ENCODE measurements at places on chromosomes 3 and 15.

DNA sequence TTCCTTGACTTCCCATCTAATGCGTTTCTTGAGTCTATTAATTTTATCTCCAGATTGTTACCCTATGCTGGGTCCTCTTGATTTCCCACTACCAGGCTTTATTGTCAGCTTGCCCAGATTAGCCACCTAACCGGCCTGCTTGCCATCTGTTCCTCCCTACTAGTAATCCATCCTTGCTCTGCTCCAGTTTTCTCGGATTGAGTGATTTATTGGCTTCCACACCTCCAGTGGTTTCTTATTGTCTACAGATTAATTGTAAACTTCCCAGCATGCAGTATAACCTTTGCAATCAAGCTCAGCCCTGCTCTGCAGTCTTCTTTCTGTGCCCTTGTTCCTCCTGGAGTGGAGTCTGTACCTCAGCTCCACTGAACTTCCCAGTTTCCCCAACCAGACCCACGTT, 63.4 kb downstream of the ARHGEF26 start:
- DNase-seq: no peak

DNA sequence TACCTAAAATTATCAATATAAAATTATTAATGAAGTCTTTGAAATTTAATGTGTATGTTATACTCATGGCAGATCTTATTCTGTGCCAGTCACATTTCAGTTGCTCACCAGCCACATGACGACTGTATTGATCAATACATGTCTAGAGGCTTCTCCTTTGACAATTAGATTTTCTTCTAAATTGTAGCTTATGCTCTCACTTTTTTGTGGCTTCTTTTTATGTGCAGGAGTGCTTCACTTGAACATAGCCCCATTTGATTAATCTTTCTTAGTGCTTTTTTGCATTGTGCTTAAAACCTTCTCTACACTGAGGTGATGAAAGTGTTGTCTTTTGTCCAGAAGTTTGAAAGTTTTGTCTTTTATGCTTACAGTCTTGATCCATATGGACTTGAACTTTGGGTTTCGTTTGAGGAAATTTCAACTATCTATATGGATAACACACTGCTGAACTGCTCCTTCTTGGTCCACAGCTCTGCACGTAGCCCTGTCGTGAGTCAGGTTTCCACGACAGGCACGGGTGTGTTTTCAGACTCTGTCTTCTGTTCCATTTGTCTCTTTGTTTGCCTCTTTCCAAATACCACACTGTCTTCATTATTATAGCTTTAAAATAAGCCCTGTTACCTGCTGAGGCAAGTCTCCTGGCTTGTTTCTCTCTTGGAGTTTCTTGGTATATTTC, 393.9 kb upstream of the CFAP20DC start:
- DNase-seq: no peak

GRCh38 chr3:42101048-42101447, 9.9 kb downstream of the TRAK1 start:
- no peak for DNase-seq

DNA sequence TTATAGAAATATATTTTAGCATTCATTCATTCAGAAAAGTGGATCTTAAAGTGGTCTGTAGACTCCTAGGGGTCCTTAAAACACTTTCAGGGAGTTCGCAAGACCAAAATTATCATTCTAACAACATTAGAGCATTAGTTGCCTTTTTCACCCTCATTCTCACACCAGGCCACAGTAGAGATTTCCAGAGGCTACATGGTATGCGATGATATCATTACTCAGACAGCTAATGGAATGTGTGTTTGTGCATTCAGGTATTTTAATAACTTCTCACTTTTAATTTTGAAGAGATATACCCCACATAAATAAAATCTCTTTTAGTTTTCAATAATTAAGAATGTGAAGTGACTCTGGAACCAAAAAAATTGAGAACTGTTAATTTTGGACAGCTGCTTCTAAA, 206.9 kb downstream of the NSUN3 start:
- no peak for DNase-seq

DNA sequence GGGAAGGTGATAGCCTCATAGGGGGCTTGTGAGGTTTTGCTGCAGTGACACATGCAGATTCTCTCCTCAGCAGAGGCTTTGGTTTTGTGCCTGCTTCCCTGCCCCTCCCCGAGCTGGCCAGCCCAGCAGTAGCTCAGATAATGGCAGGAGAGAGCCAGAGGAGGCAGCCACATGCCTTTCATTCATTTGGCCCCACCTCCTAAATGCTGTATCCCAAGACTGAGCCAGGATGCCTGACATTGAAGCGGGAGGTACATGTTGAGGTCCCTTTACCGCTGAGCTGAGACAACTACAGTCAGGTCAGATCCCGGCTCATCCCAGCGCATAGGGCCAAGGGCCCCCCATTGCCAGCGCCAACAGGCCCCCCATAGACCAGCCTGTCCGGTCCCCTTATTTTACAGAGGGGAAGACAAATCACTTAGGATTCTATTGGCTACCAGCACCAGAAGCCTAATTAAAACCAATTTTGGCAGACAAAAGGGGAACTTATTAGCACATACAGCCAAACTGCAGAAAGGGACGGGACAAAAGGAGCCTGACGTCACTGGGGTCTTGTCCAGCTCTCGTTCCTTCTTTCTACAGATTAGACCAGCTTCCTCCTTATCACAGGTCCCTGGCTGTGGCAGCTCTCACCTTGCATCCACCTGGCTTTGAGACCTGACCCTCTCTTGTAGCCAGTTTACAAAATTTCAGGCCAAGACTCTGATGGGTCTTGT, 12.1 kb upstream of the POLG start:
- DNase-seq: no peak

DNA sequence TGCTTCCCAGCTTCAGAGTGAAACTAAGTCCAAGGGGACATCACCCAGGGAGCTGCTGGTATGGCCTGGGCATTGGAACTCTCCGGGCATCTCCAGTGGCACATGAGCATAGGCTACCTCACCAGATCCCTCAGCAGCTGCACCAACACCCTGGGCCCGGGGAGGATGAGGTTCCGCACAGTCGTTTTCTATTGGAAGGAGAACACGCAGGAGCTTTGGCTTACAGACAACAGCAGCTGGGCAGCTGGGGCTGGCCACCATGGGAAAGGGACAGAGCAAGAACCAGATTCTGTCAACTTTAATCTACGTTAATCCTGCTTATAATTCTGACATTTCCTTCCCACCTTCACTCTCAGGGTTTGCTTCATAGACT, 65.5 kb downstream of the MYO1E start:
- no peak for DNase-seq

GRCh38 chr15:60396100-60396499, 1.7 kb downstream of the ANXA2 start:
- DNase-seq: no peak

- DNase-seq: no peak
These were observed 552.2 kb upstream of the SUCLG2 start for GRCh38 chr3:68206524-68207117.

DNA sequence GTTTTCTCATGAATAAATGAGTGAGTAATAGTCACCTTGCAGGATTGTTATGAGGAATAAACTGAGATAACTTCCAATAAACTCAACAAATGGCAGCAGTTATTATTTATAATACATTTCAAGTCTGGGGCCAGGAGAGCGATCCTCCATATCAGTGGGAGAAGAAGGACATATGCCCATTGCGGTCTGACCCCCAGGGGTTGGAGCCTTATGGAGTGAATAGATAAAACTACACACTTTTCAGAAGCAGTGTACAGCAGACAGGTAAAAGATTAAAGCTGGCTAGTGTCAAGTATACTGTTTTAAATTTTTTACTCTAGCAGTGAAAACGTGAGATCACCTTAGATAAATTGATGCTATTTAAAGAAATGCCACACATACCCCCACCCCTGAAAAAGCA, 43.5 kb downstream of the DIPK2A start:
- DNase-seq: no peak

GRCh38 chr15:73680549-73680948, 3.6 kb upstream of the CD276 start:
- no peak for DNase-seq

DNA sequence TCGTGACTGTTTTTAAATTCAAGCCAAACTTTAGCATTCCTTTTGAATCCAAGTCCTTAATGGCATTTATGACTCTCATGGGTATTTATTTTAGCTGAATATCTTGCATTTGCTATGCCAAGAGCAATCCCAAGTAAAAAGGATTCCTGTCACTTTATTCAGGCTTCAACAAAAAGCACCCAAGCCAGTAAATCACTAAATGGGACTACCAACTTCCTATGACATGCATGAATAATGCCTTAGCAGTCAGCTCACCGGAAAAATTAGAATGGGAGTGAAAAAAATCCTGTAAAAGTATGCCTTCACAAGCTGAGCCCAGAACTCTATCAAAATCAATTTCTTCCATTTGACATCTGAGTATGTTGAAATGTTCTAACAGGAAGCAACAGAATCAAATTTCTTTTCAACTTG, 1297.9 kb downstream of the ROBO2 start:
- no peak for DNase-seq

- DNase-seq: no peak
These were observed 262.7 kb upstream of the CTDSPL start for GRCh38 chr3:37598808-37599581.

- DNase-seq: no peak
These were observed 84.2 kb downstream of the MYO9A start for GRCh38 chr15:72033711-72034110.

DNA sequence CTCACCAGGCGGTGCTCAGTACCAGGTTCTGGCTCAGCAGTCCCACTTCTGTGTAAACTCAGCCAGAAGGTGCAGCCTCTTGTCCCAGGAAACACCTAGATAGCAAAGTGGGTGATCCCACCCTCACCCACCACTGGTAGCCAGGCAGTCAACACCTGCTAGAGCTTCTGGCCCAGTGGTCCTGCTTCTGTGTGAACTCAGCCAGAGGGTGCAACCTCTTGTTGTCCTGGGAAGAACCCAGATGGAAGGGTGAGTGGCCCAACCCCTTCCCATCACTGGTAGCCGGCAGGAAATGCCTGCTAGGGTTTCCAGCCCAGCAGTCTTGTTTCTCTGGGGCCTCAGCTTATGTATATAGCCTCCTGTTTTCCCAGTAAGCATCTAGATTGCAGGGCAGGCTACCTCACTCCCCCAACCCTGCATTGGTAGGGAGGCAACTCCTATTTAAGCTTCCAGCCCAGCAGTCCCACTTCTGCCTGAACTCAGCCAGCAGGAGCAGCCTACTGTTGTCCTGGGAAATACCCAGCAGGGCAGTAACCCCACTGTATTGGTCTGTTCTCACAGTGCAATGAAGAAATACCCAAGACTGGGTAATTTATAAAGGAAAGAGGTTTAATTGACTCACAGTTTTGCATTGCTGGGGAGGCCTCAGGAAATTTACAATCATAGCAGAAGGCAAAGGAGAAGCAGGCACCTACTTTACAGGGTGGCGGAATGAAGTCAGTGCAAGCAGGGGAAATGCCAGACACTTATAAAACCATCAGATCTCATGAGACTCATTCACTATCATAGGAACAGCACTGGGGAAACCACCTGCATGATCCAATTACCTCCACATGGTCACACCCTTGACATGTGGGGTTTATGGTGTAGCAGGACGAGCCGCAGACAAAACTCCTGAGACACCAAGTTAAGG, 110.6 kb downstream of the DTWD1 start:
- DNase-seq: no peak

DNA sequence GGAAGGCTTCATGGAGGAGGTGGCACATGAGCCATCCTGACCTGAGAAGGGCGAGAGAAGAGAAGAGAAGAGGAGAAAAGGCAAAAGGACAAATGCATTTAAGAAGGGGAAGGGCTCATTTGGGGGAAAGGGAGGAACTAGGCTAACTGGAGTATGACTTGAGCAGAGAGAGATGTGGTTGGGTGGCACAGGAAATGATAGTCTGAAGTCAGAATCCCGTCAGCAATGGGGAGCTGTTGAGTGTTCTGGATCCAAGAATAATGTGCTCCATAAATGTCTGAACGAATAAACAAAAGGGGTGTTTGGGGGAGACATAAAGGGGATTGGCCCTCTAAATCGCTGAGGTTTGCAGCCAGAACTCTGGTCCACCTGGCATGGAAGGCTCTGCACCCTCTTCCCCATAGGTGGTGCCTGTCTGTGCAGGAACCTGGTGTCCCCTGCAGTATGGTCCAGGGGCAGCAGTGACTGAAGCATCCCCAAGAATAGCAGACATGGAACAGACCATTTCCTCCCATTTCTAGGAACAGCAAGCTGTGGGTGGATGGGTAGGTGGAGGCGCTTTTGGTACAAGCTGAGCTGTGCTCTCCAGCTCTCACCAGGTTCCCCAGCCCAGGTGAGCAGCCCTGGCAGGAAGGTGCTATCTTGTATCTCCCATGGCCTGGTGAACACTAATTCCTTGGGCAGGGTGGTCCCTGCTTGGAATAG, 15.2 kb downstream of the CORO2B start:
- DNase-seq: no peak

- DNase-seq: no peak
These were observed 151.6 kb downstream of the BBX start for GRCh38 chr3:107674371-107674770.

DNA sequence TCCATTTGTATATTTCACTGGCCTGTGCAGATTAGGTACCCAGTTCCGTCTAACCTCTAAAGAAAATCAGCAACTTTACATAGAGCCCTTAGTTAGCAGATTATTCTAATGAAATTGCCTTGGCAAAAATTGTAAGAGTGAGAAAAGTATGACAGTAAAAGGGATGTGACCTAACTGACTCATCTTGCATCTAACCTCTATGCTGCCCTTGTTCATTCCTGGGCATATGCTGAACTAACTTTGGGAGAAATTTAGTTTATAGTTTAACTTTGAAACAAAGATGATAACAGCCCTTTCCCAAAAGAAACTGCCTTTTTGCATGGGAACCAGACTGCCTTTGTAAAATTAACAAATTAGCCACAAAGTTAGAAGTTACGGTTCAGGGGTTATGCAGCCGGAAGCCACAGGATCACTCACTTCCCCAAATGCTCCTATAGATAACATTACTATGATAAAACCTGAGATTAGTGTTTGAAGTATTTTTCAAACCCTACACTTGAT, 839.8 kb upstream of the ALCAM start:
- DNase-seq: no peak

DNA sequence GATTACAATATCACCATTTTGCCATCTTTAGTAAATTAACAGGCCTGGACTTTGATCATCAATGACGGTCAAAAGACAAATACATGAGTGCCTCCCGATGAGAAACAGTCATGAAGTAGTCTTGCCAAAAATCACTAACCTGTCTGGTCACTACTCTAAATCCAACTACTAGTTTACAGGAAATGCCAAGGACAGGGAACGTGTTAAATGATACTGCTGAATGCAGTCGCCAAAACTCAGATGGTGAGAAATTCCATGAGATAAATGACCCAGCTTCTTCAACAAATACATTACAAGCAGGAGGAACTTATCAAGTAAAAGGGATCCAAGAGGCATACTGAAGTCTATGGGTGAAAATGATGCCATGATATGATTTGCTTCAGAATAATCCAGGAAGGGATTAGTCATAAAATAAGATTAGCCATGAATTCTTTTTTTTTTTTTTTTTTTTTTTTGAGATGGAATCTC, 35.8 kb upstream of the ATP13A3 start:
- no peak for DNase-seq

GRCh38 chr15:59223736-59224135, 17.1 kb downstream of the LDHAL6B start:
- no peak for DNase-seq

- DNase-seq: no peak
These were observed 102.9 kb downstream of the LRRN1 start for GRCh38 chr3:3902161-3902560.

GRCh38 chr3:187082758-187083375, 56.4 kb downstream of the RPL39L start:
- no peak for DNase-seq

Data from hepatocyte (in vitro differentiated cells).